ENCODE measurements at places on chromosomes 3 and 15. TPM values are rescaled to one million over a fixed set of nuclear protein-coding genes. Genes with fewer than 3 reads are reported as not detected.

GRCh38 chr3:129365296-129366136 is 62.9 kb downstream of the EFCAB12 start:
- H3K27me3 ChIP-seq, result no peaks in the 10 kb centered on the region
- no peak overlapping the region for H3K4me3 ChIP-seq
- no peaks in the 10 kb centered on the region for H3K4me1 ChIP-seq
- no peak overlapping the region for H3K27ac ChIP-seq

The INSYN1 gene
- total RNA-seq, result 2.8 TPM

- peaks cover 28% of the 10 kb centered on the region for H3K36me3 ChIP-seq
- H3K4me1 ChIP-seq, result peaks cover 8% of the 10 kb centered on the region
- no peak for DNase-seq
- H3K27ac ChIP-seq, result no peak overlapping the region
- H3K4me3 ChIP-seq, result no peak overlapping the region
- no peaks in the 10 kb centered on the region for H3K27me3 ChIP-seq
These were observed 20.3 kb downstream of the ACAA1 start for GRCh38 chr3:38116471-38117162.

GRCh38 chr3:156519758-156520162 is 35.2 kb downstream of the SSR3 start:
- no peak for DNase-seq
- no peak overlapping the region for H3K4me3 ChIP-seq

DNA sequence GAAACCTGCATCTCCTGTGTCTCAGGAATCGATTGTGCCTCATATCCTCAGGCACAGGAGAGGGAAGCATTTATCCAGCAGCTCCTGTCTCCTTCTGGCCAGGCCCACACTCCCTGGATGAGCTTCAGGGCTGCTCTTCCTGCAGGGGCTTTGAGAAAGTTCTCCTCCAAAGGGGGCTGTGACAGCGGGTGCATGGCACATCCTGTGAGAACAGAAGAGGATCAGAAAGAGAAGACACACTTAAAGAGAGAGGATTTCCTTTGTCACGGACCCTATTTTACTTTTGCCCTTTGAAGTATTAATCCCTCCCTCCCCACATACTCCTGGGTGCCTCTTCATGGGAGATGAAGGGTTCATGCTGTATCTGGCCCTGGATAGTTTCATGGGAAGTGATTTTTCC is 46.0 kb downstream of the MFSD1 start:
- H3K36me3 ChIP-seq, result no peaks in the 10 kb centered on the region
- no peaks in the 10 kb centered on the region for H3K27me3 ChIP-seq
- H3K27ac ChIP-seq, result no peak overlapping the region
- H3K4me3 ChIP-seq, result no peak overlapping the region
- no peak for DNase-seq

GRCh38 chr3:102069211-102069662 is 219.9 kb downstream of the NFKBIZ start:
- DNase-seq, result no peak
- no peaks in the 10 kb centered on the region for H3K36me3 ChIP-seq
- no peaks in the 10 kb centered on the region for H3K4me1 ChIP-seq
- H3K27me3 ChIP-seq, result no peaks in the 10 kb centered on the region
- no peak overlapping the region for H3K4me3 ChIP-seq
